NCI-H1092 (cell line): ENCODE measurements at places on chromosomes 11 and 22.

DNA sequence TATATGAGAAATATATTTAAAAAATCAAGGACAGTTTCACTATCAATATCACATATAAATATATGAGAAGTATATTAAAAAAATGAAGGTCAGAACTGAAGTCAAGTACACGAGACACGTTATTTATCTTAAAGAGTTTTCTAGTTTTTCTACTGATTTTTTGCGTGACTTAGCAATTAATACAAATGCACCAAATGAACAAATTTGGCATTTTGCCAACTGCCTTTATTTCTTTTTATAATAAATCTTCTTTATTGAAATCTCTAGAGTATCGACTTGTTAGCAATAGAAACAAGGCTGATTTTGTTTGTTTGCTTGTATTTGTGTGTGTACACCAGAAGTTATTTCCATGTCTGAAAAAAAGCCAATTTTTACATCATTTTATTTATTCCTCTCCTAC is 1684.7 kb upstream of the RAG2 start:
- DNase-seq: no peak

DNA sequence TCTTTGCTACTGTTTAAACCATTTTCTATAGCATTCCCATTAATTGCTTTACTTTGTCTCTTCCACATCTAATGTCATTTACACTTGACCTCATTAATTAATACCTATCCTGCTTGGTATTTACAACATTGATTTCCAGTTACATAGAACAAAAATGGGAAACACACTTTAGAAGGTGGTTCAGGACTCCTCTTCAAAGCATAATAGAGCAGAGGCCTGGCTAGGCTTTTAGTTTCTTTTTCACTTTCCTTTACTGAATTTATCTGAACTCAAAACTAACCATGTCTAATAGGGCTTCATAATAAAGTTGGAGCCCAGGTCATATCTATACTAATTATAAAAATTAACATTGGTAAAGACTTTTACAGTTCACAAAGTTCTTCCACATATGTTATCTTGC is 648.0 kb upstream of the KIRREL3 start:
- DNase-seq: no peak

- no peak for DNase-seq
These were observed 5.4 kb upstream of the EIF3F start for GRCh38 chr11:7981619-7982157.

- DNase-seq: peak; percentile 67
These were observed 165.0 kb downstream of the RCN1 start for GRCh38 chr11:32255841-32256240.

DNA sequence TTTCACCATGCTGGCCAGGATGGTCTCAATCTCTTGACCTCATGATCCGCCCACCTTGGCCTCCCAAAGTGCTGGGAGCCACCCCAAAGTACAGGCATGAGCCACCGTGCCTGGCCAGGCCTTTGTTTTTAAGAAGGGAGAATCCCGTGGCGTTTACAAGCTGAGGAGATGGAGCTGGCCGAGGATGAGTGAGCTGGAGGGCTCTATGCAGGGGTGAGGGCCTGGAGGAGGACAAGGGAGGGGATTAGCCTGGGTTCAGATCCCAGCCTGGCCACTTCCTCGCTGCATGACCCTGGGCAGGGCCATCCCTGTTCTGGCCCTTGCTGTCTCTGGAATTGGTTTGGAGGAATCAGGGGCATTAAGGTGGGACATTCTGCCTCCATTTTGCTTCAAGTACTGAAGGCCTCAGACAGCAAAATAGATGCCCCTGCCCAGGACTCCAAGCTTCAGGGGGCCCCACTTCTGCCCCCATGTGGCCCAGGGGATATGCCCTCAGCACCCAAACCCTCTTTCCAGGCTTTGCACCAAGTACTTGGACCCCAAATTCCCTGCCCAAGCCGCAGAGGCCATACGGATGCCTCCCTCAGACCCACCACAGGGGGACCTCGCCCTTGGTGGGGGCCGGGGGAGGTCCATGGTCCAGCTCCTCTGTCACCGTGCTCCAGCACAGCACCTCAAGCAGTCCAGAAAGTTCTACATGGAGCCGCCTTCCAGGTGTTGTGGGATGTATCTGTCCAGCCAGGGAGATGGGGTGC is 12.1 kb upstream of the LRP5 start:
- DNase-seq: no peak

GRCh38 chr11:72432347-72433287 is 1.7 kb downstream of the CLPB start:
- DNase-seq: no peak

GRCh38 chr11:12556155-12556554 is 118.1 kb upstream of the TEAD1 start:
- DNase-seq: no peak

GRCh38 chr11:95254716-95255115 is 23.7 kb upstream of the SESN3 start:
- DNase-seq: no peak

DNA sequence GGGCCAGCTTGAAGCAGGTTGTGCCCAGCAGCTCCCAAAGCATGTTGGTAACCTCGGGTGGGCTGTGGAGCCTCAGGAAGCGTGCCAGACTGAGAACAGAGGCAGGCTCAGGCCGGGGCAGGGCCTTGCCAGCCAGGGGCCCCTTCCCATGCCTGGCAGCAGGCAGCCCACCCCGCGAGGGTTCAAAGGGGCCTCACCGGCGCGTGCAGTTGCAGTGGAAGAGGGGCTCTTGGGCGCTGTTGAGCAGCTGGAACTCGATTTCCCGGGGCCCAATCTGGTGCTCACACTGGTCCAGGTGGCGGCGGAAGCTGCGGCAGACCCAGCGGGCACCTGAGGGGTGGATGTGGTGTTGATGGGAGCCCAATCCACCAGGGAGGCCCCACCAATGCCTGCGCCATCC is 3.6 kb downstream of the PLA2G3 start:
- no peak for DNase-seq

- no peak for DNase-seq
These were observed 19.1 kb upstream of the OOSP1 start for GRCh38 chr11:59918987-59919589.

DNA sequence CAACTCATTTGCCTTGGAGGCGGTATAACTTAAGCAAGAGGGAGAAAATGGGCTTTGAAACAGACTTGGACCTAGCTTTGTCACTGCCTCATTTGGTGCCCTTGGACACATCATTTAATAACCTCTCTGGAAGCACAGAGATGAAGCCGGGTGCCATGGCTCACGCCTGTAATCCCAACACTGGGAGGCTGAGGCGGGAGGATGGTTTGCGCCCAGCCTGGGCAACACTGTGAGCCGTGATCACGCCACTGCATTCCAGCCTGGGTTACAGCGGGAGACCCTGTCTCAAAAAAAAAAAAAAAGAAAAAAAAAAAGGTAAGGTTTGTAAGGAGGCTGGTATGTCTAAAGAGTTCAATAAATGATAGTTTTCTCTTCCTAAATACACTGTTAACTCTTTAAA is 806 bp downstream of the COA4 start:
- no peak for DNase-seq

DNA sequence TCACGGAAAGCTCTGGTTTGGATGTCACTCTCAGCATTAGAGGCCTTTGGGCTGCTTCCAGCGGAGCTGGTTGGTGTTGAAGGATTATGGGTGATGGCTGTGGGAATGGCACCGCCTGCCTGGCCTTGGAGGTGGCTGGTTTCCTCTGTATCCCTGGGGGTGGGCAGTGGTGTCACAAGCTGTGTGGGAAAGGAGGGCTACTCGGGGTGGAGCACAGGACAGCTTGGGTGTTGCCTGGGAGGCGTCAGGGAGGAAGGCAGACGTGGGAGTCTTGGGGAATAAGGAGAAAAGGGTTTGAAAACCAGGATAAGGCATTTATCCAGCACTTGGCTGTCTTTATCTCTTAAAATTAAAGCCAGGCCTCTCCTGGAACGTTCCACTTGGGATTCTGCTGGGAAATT is 71.8 kb downstream of the ADAMTS15 start:
- DNase-seq: no peak

GRCh38 chr11:127028648-127029047 is 28.1 kb upstream of the KIRREL3 start:
- DNase-seq: no peak

DNA sequence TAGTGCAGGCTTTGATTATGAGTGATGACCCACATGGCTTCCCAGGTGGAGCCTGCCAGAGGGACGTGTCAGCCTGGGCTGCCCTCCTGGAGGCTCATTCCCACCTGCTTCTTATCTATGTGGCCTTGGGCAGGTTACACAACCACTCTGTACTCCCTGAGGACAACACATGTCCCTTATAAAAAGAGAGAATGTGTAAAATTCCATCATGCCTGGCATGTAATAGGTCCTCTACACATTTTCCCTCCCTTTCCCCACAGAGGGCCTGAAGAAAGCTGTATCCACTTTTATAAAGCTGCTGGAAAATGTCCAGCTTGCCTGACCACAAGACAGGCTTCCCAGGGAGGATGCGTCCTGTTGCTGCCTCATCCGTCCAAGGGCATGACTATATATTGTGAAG is 55.0 kb upstream of the VSTM5 start:
- no peak for DNase-seq

DNA sequence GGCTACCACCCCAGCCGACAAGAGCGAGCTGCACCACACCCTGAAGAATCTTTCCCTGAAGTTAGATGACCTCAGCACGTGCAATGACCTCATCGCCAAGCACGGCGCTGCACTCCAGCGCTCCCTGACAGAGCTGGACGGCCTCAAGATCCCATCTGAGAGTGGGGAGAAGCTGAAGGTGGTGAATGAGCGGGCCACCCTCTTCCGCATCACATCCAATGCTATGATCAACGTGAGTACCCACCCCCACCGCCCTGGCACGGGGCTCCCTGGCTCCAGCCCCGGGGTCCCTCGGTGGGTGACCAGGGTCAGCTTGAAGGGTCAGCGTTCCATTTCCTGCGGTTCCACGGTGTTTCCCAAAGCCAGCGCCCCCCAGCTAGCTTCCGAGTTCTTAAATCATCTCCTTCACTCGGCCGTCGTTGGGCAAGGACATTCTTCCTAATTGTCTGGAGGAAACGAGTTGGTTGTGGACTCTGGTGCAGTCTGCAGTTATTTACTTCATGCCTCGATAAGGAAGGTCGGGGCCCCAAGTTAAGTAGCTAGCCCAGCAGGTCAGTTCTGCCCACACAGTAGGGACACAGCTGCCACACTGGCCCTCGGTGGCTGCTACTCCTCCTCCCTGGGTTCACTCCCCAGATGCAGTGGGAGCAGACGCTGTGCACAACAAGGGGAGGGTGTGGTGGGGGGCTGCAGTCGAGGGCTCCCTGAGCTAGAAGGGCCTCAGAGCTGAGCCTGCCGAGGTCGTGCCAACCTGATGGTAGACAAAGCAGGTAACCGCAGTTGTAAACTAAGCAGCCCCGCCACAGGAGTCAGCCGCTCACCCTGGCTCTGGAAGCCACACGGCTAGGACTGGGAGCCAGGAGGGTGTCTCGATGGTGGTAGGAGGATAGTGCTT is 97.9 kb downstream of the MORC2 start:
- no peak for DNase-seq

DNA sequence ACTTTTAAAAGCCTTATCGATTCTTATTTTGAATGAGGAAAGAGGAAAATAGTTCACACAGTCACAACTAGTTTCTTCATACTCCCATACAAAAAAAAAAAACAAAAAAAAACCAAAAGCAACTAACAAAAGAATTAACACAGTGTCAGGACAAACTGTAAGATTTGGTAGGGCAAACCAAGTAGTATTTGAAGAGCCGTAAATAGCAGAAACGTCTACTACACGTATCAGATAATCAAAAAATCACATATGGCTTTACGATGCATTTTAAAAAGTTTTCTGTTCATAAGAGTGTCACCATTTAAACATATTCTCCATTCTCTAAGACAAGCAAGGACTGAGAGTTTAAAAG is 2.3 kb downstream of the PICALM start:
- no peak for DNase-seq

GRCh38 chr11:12128301-12128751 is 17.9 kb downstream of the MICAL2 start:
- no peak for DNase-seq

DNA sequence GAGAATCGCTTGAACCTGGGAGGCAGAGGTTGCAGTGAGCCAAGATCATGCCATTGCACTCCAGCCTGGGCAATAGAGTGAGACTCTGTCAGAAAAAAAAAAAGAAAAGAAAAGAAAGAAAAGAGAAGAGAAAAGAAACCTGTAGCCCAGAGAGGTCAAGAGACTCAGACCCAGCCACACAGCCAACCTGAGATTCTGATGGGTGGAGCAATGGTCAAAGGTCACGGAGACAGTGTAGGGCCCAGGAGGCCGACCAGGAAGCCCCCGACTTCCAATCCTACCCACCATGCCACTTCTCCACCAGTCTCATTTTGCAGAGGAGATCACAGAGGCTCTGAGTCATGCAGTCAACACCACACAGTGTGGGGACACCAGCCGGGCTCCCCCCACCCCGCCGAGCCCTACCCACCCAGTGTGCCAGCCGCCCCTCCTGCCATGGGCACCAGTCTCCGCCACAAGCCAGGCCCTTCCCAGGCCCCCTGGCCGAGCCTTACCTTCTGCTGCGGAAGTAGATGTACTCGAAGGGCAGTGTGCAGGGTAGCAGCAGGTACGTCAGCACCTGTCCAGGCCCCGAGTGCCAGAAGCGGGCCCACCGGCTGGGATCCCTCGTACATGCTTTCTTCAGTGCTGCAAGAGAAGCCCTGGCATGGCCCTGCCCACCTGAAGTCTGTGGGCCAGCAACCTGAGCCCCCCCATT is 7.9 kb downstream of the PNPLA5 start:
- no peak for DNase-seq

- no peak for DNase-seq
These were observed 2.3 kb upstream of the ST3GAL4 start for GRCh38 chr11:126352934-126353801.

DNA sequence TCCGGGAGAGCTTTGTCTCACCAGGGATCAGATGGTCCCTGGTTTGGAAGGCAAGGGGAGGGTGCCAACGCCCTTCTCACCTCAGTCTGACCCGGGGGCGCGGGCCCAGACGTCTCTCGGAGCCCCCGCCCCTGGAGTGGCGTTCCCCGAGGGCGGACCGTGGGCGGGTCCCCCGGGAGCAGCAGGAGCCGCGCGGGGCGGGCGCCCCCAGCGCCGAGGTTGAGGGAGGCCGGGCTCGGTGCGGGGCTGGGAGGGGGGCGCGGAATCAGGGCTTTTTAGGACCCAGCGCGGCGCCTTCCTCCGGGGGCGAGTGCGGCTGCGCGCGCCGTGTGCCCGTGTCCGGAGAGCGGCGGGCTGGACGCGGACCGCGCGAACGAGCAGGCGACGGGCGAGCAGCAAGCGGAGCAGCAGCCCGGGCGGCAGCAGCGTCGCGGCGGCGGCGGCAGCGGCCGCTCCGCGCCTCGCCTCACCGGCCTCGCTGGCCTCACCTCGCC is at the start of gene KCNC1:
KCNC1 (plus strand) TSS at position 364 of the 494 bp plus-strand sequence. CDS start 1,222 bp downstream, outside the sequence.
- peak; percentile 71 for DNase-seq

GRCh38 chr22:43148581-43148980 is 2.8 kb upstream of the TSPO start:
- DNase-seq: no peak

DNA sequence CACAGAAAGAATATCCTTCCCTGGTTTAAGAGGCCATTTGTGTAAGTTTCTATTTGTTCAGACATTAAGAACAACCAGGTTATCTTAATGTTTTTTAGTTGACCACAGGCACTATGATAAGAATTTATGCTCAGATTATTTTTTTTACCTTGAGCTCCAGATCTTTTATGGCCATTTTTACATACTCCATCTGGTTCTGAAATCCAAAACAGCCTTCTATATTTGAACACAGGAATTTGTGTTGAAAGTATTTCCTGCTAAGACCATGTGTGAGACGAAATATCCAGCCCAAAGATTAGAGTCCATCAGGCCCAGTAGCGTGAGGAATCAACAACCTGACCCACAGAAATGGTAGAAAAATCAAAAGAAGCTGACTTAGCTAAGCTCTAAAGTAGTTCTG is 569.9 kb upstream of the FAT3 start:
- no peak for DNase-seq

GRCh38 chr11:29656597-29656996 is 360.2 kb downstream of the KCNA4 start:
- no peak for DNase-seq
